ENCODE measurements at places on chromosomes 6 and 20.

GRCh38 chr6:31308050-31308844 lies 36.4 kb upstream of the HLA-C start:
- DNase-seq: no peak

- DNase-seq: no peak
These were observed 773.3 kb upstream of the DEFB115 start for GRCh38 chr20:30484009-30484748.

GRCh38 chr6:90859612-90860011 lies 272.7 kb upstream of the MAP3K7 start:
- peak; percentile 5 for DNase-seq

DNA sequence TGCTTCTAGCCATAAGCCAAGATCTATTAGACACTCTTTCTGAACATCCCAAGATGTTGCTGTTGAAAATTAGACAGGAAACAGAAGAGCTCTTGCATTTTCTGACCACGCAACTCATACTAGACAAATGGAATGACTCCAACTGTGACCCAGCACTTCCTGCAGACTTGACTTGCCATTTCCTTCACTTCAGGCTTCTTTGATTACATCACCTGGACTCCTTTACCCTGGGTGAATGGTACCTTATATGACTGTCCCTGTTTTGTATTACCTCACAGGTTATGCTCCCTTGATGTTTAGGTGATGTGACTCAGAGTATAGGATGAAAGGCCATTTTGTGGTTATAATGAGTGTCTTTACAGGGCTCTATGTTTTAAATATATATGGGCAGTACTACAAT lies 236.1 kb downstream of the BMP2 start:
- peak; percentile 71 for DNase-seq

GRCh38 chr20:49825521-49826033 lies 12.9 kb downstream of the SLC9A8 start:
- no peak for DNase-seq

DNA sequence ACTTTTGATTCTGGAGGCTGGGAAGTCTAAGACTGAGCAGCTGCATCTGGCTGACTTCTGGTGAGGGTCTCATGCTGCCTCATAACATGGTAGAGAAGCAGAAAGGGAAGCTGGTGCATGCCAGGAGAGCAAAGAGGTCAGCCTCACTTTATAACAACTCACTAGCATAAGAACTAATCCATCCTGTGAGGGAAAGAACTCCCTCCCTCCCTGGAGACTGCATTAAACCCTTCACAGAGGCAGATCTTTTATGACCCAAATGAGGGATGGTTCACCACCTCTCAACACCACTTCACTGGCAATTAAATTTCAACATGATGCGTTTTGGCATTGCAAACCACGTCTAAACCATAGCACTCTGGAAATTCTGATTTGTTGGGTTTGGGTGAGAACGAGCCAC lies 33.9 kb downstream of the STXBP5 start:
- DNase-seq: no peak

DNA sequence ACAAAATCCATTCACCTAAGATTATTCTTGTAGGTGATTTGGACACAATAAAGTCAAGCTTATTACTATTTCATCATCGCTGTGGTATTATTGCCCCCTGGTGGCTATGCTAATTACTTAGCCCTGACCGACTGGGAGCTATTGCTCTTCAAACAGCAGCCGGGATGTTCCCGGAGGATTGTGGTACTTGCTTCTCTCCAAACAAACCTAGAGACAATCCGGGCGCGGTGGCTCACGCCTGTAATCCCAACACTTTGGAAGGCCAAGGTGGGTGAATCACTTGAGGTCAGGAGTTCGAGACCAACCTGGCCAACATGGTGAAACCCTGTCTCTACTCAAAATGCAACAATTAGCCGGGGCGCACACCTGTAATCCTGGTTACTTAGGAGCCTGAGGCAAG lies 15.4 kb upstream of the STMND1 start:
- DNase-seq: peak; percentile 66

DNA sequence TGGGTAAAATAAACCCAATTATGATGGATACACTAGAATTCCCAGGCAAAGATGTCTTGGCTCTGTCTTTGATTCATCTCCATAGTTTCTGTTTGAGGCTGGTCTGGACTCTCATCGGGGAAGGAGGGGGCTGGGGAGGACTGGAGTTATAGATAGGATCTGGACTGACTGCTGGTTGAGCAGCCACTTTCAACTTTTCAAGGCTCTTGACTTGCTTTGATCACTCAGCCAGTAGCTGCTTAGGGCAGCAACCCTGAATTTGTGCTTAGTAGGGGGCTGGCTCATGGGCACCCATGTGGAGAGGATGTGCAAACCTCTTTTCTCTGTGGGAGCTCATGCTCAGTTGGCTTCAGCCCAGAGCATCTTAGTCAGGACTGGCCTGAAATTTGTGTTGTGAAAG lies 114.0 kb upstream of the NEDD9 start:
- DNase-seq: no peak

DNA sequence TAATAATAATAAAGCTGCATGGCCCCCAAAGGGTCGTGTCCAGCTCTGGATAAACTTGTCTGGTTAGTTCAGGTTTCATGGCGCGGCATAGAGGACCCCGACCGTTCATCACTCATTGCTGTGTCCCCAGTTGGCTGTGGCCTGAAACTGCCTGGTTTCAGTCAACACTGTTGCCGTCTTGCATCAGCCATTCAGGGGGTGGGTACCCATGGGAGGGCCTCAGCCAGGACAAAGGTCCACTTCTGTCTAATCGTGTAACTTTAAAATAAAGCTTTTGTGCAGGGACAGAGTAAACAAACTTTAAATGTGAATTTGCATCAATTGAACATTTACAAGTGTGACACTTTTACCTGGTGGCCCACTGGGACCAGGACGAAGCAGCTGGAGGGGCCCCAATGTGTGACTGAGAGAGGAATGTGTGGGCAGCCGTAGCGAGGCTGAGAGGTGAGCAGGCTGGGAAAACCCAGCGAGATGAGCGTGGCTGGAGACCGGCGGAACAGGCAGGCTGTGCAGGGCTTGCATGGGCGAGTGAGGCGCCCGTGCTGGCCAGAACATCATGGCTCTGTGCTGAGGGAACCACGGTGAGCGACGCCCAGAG lies 22.3 kb upstream of the UNC93A start:
- no peak for DNase-seq

- DNase-seq: no peak
These were observed 99.5 kb downstream of the CEBPB start for GRCh38 chr20:50290112-50290511.

DNA sequence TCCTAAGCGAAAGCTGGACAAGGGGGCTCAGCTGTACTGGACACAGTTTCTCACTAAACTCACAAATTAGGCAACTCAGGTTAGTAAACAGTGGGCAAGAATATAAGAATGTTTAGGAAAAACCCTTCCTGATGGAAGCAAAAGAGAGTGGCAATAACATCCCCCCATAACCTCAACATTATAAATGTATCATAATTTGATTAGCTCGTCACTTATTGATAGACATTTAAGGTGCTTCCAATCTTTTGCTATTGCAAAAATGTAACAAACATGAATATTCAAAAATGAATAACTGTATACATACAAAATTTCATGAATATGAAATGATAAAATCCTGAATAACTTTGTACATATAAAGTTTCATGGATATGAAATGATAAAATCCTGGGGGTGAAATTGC lies 415.7 kb downstream of the EPM2A start:
- no peak for DNase-seq

- DNase-seq: no peak
These were observed 976.9 kb downstream of the KIF16B start for GRCh38 chr20:15596220-15596890.

- no peak for DNase-seq
These were observed 19.3 kb upstream of the NCR2 start for GRCh38 chr6:41315943-41316620.

DNA sequence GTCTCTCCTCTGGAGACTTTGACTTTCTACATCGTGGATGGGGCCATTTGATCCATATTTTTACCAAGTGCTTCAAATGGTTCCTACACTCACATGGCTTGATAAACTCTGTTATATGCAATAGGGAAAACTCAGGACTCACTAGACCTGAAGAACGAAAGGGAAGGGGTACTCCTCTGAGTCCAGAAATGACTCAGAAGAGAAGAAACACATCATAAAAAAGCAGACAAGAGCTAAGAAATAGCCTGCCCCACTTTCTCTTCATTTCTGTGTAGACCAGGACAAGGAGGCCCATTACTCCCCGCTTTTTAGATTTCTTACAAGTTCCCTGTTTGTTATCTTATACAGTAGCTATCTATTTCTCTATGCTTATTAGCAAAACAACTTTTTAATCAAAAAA lies 369.8 kb upstream of the ARID1B start:
- no peak for DNase-seq

DNA sequence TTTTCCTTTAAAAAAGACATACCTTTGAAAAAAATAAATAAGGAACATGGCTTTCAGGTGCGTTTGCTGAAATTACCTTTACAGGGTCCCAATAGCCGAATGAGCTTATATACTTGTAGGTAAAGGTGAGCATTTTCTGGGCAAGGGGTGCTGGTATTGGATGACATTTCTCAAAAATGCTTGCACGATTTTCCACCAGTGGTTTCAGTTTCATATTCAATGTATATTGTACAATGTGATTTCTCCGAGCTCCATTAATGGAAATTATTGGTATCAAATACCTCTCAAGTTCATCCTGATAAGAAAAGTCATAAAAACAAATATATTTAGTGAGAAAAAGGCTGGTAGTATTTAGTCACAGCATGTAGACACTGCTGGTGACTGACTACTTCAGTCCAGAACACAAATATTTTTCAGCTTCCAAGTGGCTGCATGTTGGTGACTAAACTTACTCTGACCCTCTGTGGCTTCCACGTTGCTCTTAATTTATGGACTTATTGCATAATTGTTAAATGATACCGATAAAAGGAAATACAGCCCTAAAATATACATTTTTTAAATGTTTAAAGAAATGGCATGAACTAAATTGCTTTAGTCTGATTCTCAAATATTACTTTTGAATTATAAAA lies 32.9 kb upstream of the ZBTB24 start:
- no peak for DNase-seq

DNA sequence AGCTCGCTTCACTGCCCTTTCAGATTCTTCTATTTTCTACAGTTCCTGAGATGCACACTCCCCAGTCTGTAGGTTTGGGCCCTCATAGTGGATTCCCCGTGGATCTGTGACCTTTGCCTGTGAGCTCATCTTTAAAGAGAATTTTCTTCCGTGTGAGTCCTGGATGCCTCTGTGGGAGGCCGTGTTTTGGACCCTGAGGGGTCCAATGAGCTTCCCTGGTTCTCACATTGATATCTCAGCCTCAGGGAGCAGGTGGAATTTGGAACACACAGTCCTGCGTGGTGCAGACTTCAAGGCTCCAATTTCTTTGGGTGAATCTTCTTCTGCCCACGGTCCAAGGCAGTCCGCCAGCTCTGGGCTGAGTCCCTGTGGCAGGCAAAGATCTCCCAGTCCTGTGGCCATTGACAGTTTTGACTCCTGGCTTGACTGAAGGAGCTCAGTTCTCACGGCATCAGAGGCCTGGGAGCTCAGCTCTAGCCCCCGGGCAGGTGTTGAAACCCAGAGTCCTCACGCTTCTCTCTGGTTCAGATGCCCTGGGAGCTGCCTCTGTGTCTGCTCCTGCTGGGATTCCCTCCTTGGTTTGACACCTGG lies 61.0 kb downstream of the PSMG4 start:
- DNase-seq: no peak

DNA sequence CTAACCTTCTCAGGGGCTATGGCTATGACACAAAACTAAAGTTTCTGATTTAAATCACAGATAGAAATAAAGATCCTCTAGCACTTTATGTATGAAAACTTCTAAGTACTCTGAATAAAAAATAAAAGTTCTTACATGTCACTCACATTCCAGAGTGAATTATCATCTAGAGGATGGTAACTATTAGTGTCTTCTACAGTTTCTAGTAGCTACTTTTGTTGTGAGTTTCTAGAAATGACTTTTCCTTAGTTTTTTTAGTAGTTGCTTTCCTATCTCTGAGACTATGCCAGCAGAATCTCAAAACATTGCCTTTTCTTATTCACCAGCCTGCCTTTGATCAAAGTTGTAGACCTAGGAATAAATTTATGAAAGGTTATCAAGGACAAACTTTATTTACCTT lies 10.1 kb downstream of the ZNF318 start:
- DNase-seq: no peak

DNA sequence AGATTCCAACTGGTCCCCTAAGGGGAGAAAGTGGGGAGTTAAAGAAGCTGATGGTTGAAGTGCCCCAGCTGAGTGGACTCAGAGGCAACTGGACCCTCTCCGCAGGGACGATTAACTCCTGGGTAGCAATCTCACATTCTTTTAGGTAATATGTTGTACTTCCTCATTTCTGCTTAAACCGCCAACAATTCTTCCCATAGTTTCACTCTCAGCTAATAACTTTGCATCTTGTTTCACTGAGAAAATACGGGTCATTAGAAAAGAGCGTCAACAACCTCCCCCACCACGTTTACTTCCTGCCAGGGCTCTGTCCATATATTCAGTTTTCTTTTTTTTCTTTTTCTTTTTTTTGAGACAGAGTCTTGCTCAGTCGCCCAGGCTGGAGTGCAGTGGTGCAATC lies 39.5 kb upstream of the CHD6 start:
- no peak for DNase-seq

- DNase-seq: peak; percentile 48
These were observed 156.3 kb downstream of the SOBP start for GRCh38 chr6:107646176-107646575.

DNA sequence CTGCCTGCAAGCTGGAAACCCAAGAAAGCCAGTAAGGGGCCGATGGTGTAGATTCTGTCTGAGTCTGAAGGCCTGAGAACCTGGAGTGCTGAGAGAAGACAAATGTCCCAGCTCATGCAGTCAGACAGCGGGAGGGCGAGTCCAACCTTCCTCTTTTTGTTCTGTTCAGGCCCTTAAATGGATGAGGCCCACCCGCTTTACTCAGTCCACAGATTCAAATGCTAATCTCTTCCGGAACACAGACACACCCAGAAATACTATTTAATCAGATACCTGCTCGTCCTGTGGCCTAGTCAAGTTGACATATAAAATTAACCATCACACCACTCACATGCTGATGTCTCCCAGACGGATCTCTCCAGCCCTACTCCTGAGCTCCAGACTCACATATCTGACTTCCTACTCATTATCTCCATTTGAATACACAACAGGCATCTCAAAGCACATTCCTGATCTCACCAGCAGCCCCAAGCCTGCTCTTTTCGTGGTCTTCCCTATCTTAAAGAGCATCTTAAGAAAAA lies 26.7 kb upstream of the SRC start:
- DNase-seq: no peak

DNA sequence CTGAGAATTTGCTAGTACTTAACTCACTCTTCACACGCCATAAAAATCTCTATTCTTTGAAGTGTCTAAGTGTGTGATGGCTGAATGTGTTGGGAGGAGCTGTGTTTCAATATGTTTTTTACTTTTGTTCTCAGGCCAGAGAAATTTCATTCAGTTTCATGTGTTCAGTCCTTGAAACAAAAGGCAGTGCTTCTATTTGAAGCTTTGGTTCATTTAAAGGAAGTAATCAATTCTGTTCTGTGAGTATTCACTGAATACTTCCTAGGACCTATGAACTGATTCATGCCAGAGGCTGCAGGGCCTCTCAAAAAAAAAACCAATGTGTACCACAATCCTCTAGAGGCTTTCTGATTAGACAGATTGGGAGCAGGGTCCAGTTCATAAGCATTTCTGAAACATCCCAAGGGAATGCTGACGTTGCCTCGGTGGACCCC lies 12.4 kb upstream of the F13A1 start:
- no peak for DNase-seq

GRCh38 chr6:34132486-34133185 lies 13.3 kb downstream of the GRM4 start:
- peak; percentile 15 for DNase-seq
